ENCODE measurements at places on chromosomes 3 and 15. TPM values are rescaled to one million over a fixed set of nuclear protein-coding genes. Genes with fewer than 3 reads are reported as not detected.

GRCh38 chr3:60633644-60634043 is 617.6 kb downstream of the FHIT start:
- DNase-seq = peak; percentile 31
- H3K36me3 ChIP-seq = no peaks in the 10 kb centered on the region
- no peaks in the 10 kb centered on the region for H3K27me3 ChIP-seq
- H3K4me1 ChIP-seq = peaks cover 12% of the 10 kb centered on the region
- no peak overlapping the region for H3K27ac ChIP-seq
- H3K4me3 ChIP-seq = no peak overlapping the region

DNA sequence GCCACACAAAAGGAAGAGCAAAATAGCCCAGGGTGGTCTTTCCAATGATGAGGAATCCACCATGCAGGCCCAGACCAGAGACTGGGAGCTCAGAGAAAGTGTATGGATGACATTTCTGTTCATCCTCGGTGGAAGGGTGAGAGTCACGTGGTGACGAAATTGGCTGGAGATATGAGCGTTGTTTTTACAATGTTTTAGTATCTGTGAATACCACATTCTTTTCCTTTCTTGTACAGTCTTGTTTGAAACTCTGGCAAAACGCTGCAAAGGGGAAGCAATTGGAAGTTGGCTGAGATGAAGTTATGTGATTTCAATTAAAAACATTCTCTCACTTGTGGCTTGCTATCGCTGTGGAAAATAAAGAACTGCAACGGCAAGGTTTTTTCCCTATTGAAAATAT is 137.5 kb downstream of the MAGI1 start:
- no peaks in the 10 kb centered on the region for H3K4me1 ChIP-seq
- no peak for DNase-seq

DNA sequence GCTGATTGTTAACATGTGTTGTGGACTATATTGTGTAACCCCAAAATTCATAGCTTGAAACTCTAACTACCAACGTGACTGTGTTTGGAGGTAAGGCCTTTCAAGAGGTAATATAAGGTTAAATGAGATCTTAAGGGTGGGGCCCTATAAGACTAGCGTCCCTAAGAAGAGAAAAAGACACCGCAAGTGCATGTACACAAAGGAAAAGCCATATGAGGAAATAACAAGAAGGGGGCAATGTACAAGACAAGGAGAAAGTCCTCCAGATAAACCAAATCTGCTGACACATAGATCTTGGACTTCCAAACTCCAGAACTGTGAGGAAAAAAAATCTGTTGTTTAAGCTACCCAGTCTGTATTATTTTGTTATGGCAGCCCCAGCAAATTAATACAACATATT is 8.6 kb downstream of the DMXL2 start:
- no peak overlapping the region for H3K27ac ChIP-seq
- no peaks in the 10 kb centered on the region for H3K36me3 ChIP-seq
- no peaks in the 10 kb centered on the region for H3K4me1 ChIP-seq
- no peak overlapping the region for H3K4me3 ChIP-seq

Gene NMNAT3
- total RNA-seq = not detected

GRCh38 chr3:63993653-63994079 is 29.6 kb downstream of the PSMD6 start:
- H3K36me3 ChIP-seq = no peaks in the 10 kb centered on the region
- DNase-seq = peak; percentile 65
- no peak overlapping the region for H3K27ac ChIP-seq

Gene TNFSF10
- total RNA-seq = not detected

Gene CTSH
- 11.4 TPM for total RNA-seq

- no peak overlapping the region for H3K27ac ChIP-seq
- H3K4me1 ChIP-seq = no peaks in the 10 kb centered on the region
- no peaks in the 10 kb centered on the region for H3K27me3 ChIP-seq
- DNase-seq = no peak
- peaks cover 2% of the 10 kb centered on the region for H3K36me3 ChIP-seq
These were observed 26.6 kb upstream of the STIMATE start for GRCh38 chr3:52923963-52924362.

GRCh38 chr3:9405756-9406155 is 8.3 kb downstream of the SETD5 start:
- H3K36me3 ChIP-seq = peaks cover 8% of the 10 kb centered on the region
- H3K4me3 ChIP-seq = no peak overlapping the region
- DNase-seq = no peak
- no peak overlapping the region for H3K27ac ChIP-seq
- H3K4me1 ChIP-seq = peaks cover 46% of the 10 kb centered on the region
- H3K27me3 ChIP-seq = no peaks in the 10 kb centered on the region

- no peaks in the 10 kb centered on the region for H3K27me3 ChIP-seq
- no peaks in the 10 kb centered on the region for H3K36me3 ChIP-seq
- no peak overlapping the region for H3K4me3 ChIP-seq
- no peaks in the 10 kb centered on the region for H3K4me1 ChIP-seq
- no peak for DNase-seq
These were observed 207.8 kb downstream of the NTRK3 start for GRCh38 chr15:88048755-88049154.

Gene ZNF774
- total RNA-seq = 1.8 TPM

Gene HIGD2B
- not detected for total RNA-seq

GRCh38 chr3:36219398-36219797 is 160.9 kb upstream of the STAC start:
- H3K27ac ChIP-seq = no peak overlapping the region
- H3K27me3 ChIP-seq = no peaks in the 10 kb centered on the region
- H3K4me3 ChIP-seq = no peak overlapping the region
- no peaks in the 10 kb centered on the region for H3K4me1 ChIP-seq
- no peaks in the 10 kb centered on the region for H3K36me3 ChIP-seq
- DNase-seq = no peak

Gene COL6A5
- not detected for total RNA-seq

Gene SPTSSB
- total RNA-seq = 0.12 TPM

Gene MRAS
- total RNA-seq = 57.8 TPM

Gene CCR3
- not detected for total RNA-seq

DNA sequence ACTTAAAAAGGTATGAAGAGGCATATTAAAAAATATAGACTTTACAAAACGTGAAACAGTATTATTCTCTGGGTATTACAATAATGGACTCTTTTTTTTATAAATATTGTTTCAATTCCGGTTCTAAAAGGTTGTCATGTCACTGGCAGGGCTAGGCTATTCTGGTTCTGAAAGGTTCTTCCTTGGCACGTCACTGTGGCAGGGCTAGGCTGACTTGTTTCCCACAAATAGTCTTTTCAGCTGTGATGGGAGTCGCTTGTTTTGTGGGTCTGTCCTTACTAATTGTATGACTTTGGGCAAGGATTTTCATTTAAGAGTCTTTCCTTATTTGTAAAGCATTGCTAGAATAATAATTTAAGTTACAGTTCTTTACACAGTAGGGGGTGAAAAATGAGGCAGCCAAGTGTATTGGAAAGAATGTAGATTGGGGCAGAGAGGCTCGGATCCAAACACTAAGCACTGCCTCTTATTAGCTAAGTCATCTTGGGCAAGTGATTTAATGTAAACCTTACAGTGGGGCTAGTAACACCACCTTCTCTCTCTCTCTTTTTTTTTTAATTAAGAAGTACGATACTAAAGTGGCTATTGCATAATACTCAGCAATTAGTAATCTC is 12.4 kb upstream of the MELTF start:
- no peaks in the 10 kb centered on the region for H3K27me3 ChIP-seq
- H3K36me3 ChIP-seq = peaks cover 18% of the 10 kb centered on the region
- H3K27ac ChIP-seq = no peak overlapping the region
- no peaks in the 10 kb centered on the region for H3K4me1 ChIP-seq
- H3K4me3 ChIP-seq = no peak overlapping the region

GRCh38 chr3:167187221-167187620 is 192.9 kb downstream of the ZBBX start:
- H3K27ac ChIP-seq = no peak overlapping the region
- no peak overlapping the region for H3K4me3 ChIP-seq
- no peaks in the 10 kb centered on the region for H3K27me3 ChIP-seq
- no peaks in the 10 kb centered on the region for H3K4me1 ChIP-seq

- no peaks in the 10 kb centered on the region for H3K36me3 ChIP-seq
- no peak for DNase-seq
These were observed 123.0 kb downstream of the MEGF11 start for GRCh38 chr15:66130496-66131034.

DNA sequence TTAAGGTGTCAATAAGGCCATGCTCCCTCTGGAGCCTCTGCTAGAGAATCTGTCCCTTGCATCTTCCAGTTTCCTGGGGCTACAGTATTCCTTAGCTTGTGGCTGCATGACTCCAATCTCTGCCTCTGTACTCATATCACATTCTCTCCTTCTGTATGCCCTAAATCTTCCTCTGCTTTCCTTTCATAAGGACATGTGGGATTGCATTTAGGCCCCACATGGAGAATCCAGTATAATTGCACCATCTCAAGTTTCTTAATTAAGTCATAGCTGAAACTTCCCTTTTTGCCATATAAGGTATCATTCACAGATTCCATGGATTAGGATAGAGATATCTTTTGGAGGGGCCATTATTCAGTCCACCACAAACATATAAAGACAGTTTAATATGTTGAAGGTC is 409.8 kb upstream of the TMCO5A start:
- H3K36me3 ChIP-seq = no peaks in the 10 kb centered on the region
- no peaks in the 10 kb centered on the region for H3K27me3 ChIP-seq
- no peak overlapping the region for H3K27ac ChIP-seq
- no peak for DNase-seq
- H3K4me3 ChIP-seq = no peak overlapping the region
- H3K4me1 ChIP-seq = no peaks in the 10 kb centered on the region

Gene DNAH12
- 1.4 TPM for total RNA-seq

Gene MESD
- 22.1 TPM for total RNA-seq

DNA sequence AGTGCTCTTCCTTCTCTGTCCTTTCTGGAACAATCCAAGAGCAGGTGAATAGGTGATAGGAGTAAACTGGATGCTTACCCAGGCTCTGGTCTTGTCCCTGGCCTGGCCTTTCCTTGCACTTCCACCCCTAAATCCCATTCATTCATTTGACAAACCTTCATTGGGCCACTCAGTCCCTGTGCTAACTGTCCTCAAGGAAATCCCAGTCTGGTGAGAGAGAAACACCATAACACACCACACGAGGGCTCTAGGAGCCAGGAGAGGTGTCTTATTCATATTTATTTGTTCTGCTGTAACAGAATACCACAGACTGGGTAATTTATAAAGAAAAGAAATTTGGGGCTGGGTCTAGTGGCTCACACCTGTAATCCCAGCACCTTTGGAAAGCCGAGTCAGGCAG is 22.8 kb downstream of the EFCC1 start:
- DNase-seq = no peak
- no peak overlapping the region for H3K27ac ChIP-seq
- H3K4me3 ChIP-seq = no peak overlapping the region

Gene SPSB4
- total RNA-seq = 106 TPM

Data from SJCRH30 (cell line).